Naive B cell (primary cell): ENCODE measurements at places on chromosomes 7 and 10. TPM values are rescaled to one million over a fixed set of nuclear protein-coding genes. Genes with fewer than 3 reads are reported as not detected.

The TMEM225B gene
- 1.2 TPM for polyA plus RNA-seq

GRCh38 chr7:22651534-22652243 is 75.3 kb upstream of the IL6 start:
- H3K27ac ChIP-seq, result no peak overlapping the region
- no peak overlapping the region for H3K4me3 ChIP-seq
- H3K36me3 ChIP-seq, result peaks cover 63% of the 10 kb centered on the region
- DNase-seq, result no peak

DNA sequence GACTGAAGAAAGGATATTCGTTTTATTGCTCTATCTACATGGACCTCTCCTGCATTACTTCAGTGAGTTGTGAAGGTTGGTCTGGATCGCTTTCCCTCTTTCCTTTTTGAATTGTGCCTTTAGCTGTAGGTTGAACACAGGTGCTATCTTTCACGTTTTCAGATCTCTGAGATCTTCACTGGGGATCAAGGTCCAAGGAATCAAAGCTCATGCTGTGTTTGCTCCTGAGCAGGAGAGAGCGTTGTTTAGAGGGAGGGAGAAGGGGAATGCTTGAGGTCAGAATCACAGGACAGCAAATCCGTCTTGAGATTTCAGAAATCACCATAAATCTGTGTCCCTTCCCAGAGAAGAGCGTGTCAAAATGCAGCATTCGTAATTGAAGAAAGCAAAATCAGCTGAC is 105.0 kb downstream of the INSYN2A start:
- no peak overlapping the region for H3K27ac ChIP-seq
- H3K36me3 ChIP-seq, result no peaks in the 10 kb centered on the region
- H3K4me3 ChIP-seq, result no peak overlapping the region
- no peak for DNase-seq
- no peaks in the 10 kb centered on the region for H3K4me1 ChIP-seq

GRCh38 chr10:30531751-30532530 is 97.6 kb downstream of the LYZL2 start:
- no peaks in the 10 kb centered on the region for H3K36me3 ChIP-seq
- DNase-seq, result no peak
- H3K27me3 ChIP-seq, result no peaks in the 10 kb centered on the region
- peaks cover 69% of the 10 kb centered on the region for H3K4me1 ChIP-seq

DNA sequence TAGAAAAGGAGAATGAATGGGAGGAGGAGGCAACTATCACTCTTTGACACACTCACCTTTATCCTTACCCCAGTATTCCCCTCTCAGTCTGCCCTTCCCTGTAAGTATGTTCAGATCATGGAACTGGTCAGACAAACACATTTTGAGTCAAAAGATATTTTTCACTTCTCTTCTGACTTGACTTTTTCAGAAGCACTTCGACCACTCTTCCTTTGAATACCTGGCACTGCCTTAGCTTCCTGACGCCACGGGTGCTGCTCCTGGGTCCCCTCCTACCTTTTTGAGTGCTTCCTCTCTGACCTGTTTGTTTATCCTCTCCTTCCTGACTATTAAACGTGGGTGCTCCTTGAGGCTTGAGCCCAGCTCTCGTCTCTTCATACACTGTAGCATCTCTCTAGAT is 19.8 kb upstream of the C10orf67 start:
- DNase-seq, result no peak
- H3K4me1 ChIP-seq, result peaks cover 45% of the 10 kb centered on the region
- H3K4me3 ChIP-seq, result no peak overlapping the region
- no peak overlapping the region for H3K27ac ChIP-seq
- H3K27me3 ChIP-seq, result peaks cover 39% of the 10 kb centered on the region
